ENCODE measurements at places on chromosomes 12 and 14.
A peak's percentile ranks its signal among the peaks of the same experiment; 100 is the strongest.

DNA sequence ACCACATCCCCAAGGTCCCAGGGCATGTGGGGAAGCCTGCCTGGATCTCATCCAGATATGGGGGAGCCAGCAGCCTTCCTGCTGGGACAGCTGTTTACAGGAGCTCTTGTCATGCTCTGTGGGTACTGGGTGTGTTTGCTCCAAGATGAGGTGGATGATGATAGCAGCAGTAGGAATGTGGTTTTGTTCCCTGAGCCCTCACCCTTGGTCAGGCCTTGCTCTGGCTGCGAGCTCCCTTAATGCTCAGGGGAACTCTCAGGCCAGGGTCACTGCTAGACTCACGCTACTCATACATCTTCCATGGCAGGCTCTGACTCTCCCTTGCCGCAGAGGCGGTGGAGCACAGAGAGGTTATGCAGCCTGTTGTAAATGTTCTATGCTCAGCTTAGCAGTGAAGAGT, 990.3 kb downstream of the AACS start:
- DNase-seq: no peak

GRCh38 chr12:105933671-105934665, 204.8 kb downstream of the NUAK1 start:
- DNase-seq: no peak

GRCh38 chr14:89359477-89360222, 57.4 kb downstream of the FOXN3 start:
- DNase-seq: no peak

- DNase-seq: no peak
Observed at GRCh38 chr12:107760207-107760808, 629 bp downstream of the PRDM4 start.

DNA sequence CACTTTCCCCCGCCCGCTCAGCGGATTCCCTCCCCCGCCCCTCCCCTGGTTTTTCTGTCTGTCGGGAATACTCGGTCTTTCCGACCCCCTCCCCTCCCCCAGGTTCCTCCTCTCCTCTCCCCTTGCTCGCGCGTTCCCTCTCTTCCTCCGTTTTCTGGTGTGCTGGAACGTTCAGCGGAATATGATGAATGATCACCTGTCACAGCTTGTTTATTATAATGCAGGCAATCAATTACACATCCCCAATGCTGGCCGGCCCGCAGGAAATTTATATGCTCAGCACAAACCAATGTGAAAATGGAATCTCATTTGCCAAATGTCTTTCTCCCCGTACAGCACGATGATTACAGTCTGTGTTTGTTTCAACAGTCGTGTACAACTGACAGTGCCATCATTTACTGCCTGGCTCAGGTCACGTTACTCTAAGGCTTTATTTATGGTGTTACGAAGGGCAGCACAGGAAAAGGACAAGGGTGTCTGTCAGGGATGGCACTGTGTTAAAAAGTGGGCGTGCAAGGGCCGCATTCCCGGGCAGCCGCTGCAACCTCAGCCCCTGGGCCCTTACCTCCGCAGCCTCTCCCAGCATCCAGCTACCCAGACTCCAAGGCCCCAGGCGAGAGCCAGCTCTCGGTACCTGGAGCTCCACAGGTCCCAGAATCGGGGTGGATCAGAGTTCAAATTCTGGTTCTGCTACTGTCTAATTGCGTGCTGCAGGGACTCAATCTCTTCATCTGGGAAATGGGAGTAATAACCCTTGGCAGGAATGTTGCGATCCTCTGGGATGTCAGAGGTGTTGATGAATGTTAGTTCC, 24.7 kb upstream of the MAP1LC3B2 start:
- DNase-seq: no peak

DNA sequence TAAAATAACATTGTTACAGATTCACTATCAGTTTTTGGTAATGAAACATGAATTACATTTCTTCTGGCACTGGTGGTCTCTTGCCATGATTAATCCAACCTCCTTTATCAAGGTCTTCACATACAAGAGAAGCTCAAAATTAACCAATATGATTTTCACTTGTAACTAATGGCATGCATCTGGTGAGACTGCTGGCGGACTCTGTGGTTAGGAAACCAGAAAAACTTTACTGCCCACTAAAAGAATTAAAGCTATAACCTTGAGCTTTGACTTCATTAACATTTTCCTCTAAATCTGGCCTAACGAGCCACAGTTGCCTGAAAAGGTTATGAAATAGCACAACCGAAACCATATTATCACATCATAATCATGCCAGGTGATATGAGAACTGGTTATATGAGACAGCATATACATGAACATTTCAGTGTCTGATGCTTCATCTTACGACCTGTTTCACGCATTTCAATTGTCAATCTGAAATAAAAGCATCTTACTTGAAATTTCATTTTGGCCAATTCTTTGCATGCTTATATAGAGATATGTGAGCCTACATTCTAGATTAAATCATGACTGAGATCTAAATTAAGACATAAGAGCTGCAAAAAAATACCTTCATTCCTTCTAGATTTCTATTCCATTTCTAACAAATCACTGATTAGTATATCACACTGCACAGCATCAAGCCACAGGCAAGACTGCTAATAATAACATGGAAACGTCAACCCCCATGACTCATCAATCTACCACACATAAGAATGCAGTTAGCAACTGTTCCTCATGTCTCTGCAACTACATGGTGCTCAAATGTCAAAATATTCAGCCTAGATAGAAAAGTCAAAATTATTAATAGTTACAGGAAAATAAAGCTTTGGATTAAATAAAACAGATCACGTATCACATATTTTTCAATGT, 89.3 kb downstream of the OSBPL8 start:
- DNase-seq: no peak

DNA sequence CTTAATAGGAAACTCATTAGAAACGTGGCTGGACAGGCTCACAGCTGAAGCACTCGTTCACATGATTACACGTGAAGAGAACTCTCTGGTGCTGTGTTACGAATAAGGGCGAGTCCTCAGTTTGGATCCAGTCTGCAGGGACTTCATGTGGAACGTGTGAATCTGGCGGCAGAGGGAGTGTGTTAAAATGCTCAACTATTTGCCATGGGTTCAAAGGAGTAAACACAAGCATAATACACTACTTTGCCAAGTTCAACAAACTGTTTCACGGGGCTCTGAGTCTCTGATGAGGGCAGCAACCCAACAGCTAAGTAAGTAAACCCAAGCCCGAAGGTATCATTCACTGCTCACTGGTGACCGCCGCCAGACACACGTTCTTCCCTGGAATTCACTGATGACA, 42.4 kb downstream of the NUAK1 start:
- no peak for DNase-seq

- no peak for DNase-seq
Observed at GRCh38 chr14:75175677-75176141, 703 bp downstream of the TMED10 start.

- no peak for DNase-seq
Observed at GRCh38 chr12:128994856-128995255, 141.6 kb downstream of the GLT1D1 start.

- no peak for DNase-seq
Observed at GRCh38 chr12:30908722-30909348, 17.7 kb upstream of the TSPAN11 start.

DNA sequence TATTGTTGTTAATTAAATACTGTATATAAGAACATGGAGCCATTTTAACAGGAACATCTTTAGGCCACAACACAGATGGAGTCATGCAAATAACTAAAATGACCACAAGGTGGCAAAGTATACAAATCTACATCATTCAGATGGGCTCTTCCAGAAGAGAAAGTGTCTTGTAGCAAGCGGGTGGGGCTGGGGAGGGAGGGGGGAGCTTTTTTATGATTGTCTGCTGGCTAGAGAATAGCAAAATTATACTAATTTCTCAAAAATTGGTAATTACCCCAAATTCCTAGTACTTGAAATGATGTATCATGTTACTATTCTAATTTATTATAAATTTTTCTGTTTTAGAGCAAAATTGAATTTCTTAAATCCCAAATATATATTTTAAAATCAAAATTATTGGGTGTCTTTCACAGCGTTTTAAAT, 378.7 kb downstream of the PRKD1 start:
- DNase-seq: peak; percentile 16

GRCh38 chr12:94200695-94201094, 52.3 kb downstream of the PLXNC1 start:
- no peak for DNase-seq

- DNase-seq: no peak
Observed at GRCh38 chr14:105394714-105395537, 3.4 kb upstream of the TEX22 start.

- no peak for DNase-seq
Observed at GRCh38 chr12:110874351-110874750, 27.6 kb downstream of the CCDC63 start.

GRCh38 chr14:23055621-23056144, 1.6 kb downstream of the CDH24 start:
- DNase-seq: no peak
